Natural killer cell (primary cell): ENCODE measurements at places on chromosomes 7 and 10.

DNA sequence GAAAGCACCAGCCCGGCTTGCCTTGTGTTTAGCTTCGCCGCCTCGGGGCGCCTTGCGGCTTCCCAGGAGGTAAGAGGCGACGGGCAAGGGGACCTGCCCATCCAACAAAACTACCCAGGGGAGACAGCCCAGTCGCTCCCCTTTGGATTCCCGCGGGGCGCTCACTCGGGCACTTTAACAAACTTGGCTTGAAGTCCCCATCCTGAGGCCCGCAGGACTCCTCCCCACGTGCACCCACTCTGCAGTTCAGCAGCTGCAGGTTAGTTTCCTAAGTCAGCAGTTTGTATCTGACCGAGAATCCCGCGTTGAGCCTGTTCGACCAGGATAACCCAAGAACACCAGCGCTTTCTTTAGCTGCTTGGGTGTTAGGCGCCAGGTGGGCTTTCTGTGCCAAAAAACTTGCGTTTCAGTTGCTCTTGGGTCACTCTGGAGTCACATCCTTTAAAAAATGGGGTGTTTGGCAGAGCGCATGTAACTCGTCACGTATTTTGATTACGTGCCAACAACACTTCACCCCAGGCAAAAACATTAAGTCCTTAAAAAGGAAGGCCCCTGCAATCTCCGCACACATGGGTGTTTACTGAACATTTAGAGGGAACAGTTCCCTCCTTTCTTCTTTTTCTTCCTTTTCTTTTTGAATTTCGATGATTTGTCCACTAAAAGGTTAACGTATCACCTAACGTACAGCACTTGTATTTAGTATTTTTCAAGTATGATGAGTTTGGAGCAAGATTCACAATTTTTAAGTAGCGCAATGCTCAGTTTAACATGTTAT, 876 bp downstream of the DNAH11 start:
- DNase-seq: no peak

DNA sequence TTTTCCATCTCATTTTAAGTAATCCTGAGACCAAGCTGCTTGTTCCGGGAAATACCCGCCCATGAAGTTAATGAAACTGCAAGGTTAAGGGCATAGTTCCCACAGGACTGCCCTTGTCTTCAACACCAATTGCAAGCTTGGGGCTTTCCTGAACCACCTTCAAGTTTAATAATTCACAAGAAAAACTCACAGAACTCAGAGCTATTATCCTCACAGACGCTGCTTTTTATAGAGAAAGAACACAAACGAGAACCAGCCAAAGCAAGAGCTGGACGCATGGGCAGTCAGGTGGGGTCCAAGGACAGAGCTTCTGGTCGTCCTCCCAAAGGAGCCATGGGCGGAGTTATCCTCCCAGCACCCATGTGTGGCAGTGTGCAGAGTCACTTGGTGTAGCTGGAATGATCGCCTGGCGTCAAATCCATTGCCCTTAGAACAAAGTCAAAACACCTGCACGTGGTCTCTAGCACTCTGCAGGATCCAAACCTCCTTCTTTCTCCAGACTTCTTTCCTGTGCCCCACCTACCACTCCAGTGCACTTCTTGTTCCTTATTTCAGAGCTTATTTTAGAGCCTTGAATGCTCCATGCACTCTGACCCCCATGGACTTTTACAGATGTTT, 56.7 kb downstream of the SNX10 start:
- no peak for DNase-seq

DNA sequence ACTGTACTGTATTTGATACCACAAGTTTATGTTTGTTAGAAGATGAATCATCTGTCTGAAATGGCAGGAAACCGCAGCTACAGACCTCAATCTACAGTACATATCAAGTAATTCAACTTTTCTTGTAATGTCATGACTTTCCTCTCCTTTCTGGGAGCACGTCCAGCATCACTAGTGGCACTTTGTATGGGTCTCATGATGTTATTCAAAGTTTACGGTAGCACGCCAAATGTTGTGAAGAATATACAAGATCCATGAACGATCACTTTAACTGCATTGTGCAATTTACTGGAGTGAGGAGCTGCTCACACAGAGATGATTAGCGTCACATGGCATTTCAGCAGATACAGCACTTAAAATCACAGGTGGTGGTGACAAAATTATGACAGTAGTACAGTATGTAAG, 257.8 kb upstream of the GNAI1 start:
- DNase-seq: no peak

- DNase-seq: no peak
Measured at GRCh38 chr7:117061751-117062150, 108.5 kb downstream of the ST7 start.

- no peak for DNase-seq
Measured at GRCh38 chr10:118259288-118259906, 82.7 kb downstream of the FAM204A start.

DNA sequence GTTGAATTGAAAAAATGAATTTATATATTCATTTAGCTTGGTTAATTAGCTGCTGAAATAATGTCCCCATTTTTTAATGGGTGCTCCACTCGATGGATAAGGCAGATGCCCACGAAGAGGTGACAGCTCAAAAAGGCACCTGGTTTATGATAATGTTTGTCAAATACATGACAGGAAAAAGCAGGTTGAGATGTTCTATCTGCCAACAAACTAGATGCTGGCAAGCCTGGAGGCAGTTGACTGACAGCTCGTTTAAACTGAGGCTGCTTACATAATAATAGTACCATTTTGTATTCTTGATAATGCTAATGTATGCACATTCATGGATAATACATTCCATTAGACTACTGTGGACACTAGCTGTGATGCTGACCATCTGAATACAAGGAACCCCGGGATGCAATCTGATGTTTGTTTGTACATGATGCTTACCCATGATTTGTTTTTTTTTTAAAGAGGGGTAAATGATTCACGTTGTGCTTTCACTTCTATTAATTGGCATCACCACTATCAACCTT, 69.0 kb upstream of the GPR158 start:
- DNase-seq: no peak
